Right ventricle myocardium inferior (tissue), 1 donor: ENCODE measurements at places on chromosomes 1 and 21. TPM values are rescaled to one million over a fixed set of nuclear protein-coding genes. Genes with fewer than 3 reads are reported as not detected.

DNA sequence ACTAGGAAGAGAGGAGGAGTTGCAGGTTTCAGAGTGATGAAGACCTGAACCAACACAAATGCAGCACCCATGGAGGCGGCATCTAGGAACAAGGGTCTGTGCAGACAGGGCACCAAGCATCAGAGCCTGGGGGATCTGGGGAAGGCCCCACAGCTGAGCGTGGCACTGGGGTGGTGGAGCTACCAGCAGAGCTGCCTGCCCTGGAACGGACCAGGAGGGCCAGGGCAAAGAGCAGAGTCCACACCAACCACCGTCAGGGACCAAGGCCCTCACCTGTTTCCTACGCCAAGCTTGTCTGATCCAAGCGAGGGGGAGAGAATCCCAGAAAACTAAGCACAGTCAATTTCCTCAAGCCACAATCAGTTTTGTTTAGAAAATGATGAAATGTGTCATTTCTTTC is 79.0 kb upstream of the SYT6 start:
- no peak for DNase-seq

Gene LCE4A
- not detected for total RNA-seq

- no peak for DNase-seq
Measured at GRCh38 chr1:92944901-92945747, 16.1 kb downstream of the DIPK1A start.

DNA sequence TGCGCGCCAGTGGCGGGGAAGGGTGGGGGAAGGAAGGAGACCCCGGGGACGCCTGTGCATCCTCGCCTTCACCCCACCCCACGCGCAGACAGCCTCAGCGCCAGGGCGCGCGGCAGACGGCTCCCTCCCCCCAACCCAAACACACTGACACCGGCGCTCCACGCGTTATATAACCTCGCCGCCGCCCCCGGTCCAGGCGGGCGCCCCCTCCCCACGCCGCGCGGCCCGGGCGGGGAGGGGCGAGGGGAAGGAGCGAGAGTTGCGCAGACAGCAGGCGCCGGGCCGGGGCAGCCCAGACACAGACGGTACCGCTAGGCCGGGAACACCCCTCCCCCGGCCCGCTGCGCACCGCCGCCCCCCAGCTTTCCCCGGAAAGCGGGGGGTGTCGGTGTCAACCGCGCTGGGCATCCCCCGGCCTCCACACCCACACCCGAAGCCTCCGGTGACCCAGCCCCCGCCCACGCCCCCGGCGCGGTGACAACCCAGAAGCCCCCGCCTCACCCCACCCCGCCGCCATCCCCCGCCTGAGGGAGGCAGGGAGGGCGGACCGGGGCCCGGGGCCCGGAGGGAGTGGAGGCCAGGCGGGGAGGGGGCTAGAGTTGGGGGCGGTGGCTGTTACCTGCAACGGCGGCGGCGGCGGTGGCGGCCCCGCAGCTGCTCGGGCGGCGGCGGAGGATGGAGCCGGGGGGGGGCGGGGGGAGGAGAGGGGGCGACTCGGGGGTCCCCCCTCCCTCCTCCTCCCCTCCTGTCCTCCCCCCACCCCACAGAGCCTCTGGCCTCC is 432 bp downstream of the AKT3 start:
- no peak for DNase-seq
